GF-D8 (cell line): ENCODE measurements at places on chromosomes 1 and 21.

GRCh38 chr1:207857447-207857846 is 53.5 kb downstream of the CD34 start:
- DNase-seq: no peak

DNA sequence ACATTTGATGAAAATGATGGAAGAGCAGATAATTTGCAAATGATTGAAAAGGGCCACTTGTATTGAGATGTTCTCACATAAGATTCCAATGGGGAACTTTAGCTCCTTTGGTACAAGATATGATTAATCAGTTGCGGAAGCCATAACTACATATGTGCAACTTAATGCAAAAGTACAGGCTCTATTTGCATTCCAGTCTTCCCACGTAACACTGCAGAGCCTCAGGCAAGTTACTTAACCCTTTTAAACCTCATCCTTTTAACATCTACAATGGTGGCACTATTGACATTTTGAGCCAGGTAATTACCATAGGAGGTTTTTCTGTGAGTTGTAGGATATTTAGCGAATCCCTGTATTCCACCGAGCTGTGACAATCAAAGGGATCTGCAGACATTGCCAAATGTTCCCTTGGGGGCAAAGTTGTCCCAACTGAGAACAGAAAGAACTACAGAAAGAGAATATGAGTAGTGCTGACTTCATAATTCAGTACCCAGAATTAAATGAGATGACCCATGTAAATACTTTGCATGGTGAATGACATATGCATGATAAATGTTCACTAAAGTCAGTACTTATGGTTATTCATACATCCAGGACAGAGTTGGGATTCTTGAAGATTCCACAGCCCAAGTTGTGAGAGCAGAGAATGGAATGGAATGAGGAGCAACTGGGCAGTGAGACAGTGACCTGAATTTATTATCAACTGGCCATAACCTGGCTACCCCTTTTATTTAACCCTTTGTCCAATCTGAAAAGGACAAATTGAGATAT is 62.6 kb downstream of the SPAG17 start:
- DNase-seq: no peak

GRCh38 chr1:31943546-31944184 is 5.5 kb upstream of the PTP4A2 start:
- DNase-seq: peak; percentile 45

DNA sequence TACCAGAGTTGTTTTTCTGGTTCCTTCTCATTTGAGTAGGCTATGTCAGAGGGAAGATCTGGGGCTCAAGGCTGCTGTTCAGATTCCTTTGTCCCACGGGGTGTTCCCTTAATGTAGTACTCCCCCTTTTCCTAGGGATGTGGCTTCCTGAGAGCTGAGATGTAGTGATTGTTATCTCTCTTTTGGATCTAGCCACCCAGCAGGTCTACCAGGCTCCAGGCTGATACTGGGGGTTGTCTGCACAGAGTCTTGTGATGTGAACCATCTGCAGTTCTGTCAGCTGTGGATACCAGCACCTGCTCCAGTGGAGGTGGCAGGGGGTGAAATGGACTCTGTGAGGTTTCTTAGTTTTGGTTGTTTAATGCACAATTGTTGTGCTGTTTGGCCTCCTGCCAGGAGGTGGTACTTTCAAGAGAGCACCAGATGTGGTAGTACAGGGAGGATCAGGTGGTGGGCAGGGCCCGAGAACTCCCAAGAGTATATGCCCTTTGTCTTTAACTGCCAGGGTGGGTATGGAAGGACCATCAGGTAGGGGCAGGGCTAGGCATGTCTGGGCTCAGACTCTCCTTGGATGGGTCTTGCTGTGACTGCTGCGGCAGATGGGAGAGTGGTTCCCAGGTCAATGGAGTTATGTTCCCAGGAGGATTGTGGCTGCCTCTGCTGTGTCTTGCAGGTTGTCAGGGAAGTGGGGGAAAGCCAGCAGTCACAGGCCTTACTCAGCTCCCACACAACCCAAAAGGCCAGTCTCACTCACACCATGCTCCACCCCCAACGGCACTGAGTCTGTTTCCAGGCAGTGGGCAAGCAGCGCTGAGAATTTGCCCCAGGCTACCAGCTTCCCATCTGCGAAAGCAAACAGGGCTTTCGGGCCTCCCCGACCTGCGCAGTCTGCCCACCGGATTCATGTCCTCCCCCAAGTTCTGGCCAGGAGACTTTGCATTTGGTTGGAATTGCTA is 64.2 kb downstream of the SERINC2 start:
- peak; percentile 64 for DNase-seq

DNA sequence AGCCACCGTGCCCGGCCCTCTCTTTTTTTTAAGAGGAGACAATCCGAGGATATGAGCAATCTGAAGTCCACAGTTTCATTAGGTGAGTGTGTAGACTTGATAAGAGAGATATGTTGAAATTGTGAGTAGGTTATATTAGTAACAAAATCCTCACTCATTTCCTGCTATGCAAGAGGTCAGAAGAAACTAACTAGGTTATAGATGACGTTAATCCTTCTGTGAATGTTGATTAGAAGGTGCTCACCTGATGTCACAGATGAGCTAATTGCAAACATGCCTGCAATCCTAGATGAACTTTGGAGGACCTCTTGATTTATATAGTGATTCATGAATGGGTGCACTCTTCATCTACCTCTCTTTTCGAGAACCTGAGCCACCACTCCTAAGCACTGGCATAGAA is 29.3 kb downstream of the NTMT2 start:
- DNase-seq: no peak

- no peak for DNase-seq
Observed at GRCh38 chr1:192513697-192514096, 61.9 kb upstream of the RGS1 start.

DNA sequence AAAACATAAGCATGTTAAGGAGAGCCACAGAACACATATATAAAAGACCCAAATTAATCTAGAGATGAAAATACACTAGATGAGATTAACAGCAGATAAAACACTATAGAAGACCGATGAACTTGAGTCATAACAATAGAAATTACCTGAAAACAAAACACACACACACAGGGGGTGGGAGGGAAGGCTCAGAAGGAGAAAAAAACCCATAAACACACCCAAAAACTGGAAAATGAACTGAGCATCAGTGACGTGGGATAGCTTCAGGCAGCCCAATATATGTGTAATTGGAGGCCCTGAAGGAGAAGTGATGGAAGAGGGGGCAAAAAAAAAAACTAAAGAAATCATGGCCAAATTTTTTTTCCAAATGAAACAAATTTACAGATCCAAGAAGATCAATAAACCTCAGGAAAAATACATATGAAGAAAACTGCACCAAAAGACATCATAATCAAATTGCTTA is 11.4 kb downstream of the ALDH9A1 start:
- no peak for DNase-seq

- DNase-seq: no peak
Observed at GRCh38 chr1:193211539-193211938, 25.1 kb upstream of the B3GALT2 start.

DNA sequence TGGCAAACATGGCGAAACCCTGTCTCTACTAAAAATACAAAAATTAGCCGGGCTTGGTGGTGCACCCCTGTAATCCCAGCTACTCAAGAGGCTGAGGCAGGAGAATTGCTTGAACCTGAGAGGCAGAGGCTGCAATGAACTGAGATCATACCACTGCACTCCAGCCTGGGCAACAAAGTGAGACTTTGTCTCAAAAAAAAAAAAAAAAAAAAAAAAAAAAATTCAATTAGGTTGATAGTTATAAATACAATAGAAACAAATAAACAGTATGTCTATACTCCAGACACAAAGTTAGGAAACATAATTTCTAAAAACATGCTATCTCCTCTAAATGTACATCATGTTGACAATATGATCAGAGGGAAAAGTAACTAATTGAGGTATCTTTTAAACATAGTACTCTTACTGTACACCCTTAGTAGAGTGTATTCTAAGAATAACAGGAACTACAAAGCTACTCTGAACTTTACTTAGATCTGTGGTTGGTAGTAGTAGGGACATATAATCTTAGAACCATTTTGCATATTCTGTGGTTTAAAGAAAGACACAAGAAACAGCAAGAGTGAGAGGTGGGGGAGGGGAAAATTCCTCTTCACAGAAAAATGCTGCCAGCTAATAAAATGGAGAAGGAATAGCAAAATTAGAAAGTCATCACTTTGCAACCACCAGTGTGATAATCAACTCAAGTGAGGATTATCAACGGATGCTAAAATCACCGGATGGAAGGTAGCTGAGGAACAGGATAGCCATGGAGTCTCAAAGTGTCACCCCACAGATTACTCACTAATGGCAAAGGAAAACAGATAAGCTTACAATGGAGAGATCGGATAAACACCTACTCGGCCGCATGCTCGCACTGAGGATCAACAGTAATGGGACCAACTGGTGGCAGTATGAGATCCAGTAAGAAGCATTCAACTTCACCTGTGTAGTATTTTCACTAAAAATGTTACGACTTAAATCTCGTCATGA is 35.0 kb downstream of the MTOR start:
- no peak for DNase-seq

GRCh38 chr1:176880955-176881595 is 283.4 kb downstream of the ASTN1 start:
- DNase-seq: no peak

- no peak for DNase-seq
Observed at GRCh38 chr1:17213148-17213781, 8.3 kb downstream of the PADI1 start.
